ENCODE measurements at places on chromosomes 5 and 9.

DNA sequence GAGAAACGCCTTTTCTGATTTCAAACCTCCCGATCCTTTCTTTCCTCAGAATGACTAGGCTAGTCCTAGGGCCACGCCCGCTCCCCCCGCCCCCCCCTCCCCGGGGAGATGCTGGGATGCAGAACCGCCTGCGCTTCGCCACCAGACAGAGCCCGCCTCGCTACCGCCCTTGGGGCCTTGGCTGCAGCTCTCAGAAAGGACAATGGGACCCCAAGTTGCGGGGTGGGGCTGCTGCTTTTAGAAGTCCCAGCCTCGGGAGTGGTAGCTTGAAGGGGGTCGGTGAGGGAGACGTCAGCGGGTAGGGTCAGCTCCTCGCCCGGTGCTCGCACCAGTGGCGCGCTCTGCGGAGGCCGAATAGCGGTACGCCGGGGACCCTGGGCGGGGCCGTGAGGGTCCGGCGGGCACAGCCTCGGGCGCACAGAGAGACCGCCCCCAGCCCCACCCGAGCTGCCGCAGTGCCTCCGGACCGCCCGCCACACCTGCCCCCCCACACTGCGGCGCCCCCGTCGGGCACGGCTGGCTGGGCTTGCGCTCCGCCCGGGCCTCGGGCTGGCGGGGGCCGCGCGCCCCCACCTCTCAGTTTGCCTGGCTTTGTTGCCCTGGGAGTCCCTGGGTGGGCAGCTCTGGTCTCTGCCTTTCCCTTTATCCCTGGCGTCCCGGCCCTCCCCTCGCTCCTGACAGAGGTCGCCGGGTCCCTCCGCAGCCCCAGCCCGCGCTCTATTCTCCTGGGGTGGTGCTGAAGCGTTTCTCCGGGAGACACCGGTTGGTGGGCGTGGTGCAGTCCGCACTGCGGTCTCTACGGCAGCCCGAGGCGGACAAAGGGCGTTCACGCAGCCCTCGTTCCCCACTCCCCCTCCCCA lies 1.2 kb downstream of the MAP1B start:
- DNase-seq, result no peak

DNA sequence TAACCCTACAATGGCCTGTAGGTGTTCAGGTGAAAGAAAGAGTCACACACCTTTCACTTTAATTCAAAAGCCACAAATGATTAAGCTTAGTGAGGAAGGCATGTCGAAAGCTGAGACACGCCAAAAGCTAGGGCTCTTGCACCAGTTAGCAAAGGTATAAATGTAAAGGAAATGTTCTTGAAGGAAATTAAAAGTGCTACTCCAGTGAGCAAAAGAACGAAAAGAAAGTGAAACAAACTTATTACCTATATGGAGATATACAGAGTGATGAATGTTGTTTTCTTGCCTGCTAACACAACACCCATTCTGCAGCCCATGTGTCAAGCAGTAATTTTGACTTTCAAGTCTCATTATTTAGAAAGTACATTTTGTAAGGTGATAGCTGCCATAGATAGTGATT lies 254.2 kb upstream of the SLC24A2 start:
- no peak for DNase-seq

DNA sequence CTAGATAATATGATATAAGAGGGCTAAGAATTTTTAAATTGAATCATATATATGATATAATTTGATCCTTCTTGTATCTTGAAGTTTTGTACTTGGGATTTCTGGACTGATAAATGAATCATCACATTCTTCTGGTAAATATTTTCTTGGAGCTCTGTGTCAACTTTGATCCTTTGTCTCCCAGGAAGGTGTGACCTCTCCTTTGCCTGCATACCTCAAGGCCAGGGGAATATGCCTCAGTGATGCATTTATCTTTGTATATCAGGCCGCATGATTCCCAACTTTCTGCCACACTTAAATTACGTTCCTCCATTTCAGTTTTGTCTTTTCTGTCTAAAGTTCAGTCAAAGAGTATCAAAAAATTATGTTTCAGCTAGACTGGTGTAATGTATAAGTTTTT lies 101.2 kb downstream of the NLN start:
- no peak for DNase-seq

DNA sequence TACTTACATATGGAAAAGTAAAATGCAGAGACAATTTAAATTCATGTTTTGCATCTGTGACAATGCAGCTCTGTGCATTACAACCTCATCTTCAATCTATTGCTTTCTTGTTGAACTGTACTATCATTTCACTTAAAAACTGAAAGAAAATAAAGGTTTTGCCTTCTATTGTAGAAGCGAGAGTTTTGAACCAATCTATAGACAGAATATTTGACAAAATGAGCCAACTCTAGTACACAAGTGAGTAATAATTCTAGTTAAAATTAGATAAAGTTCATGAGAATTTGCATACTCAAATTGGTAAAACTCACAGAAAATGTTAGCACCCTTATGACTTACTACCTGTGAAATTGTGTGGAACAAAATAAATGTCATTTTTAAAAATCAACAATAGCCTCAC lies 123.7 kb downstream of the EDIL3 start:
- DNase-seq, result no peak

Data from stimulated activated CD4-positive, alpha-beta T cell treated with anti-CD3 and anti-CD28 coated beads, Interleukin-1b, Interleukin-23, amount 100 ng/mL, for 1 hour (primary cell).